Breast epithelium (tissue), 4 donors: ENCODE measurements at places on chromosomes 11 and 22.
A peak's percentile ranks its signal among the peaks of the same experiment; 100 is the strongest.

GRCh38 chr22:37930952-37931440, 22.4 kb downstream of the C22orf23 start:
- no peak for DNase-seq

GRCh38 chr22:35556666-35557065, 16.0 kb downstream of the RASD2 start:
- DNase-seq, result no peak

DNA sequence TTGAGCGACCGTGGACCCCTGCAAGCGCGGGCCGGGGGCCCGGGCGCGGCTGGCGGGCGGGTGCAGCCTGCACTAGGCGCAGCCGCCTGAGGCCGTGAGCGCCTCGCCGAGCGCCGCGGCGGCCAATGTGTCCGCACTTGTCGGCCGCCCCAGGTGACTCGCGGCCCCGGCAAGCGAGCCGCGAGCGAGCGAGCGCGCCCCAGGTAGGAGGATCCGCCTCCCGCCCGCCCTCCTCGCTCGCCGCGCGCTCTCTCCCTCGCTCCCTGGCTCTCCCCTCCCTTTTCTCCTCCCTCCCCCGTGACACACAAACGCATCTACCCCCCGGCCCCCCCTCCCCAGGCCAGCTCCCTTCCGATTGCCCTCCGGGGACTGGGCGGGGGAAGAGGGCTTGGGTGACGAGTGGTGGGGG, at the start of gene WNT7B:
TSS of gene WNT7B (minus strand) at position 160 of the 409 bp plus-strand sequence. CDS start 408 bp downstream, outside the sequence.
- no peak for DNase-seq

GRCh38 chr11:46485856-46486443, 94.4 kb upstream of the CHRM4 start:
- DNase-seq, result no peak

- DNase-seq, result no peak
Measured at GRCh38 chr11:32794439-32794838, at the start of gene CCDC73. Gene CCDC73, minus strand, starts transcription at chr11:32794662. Its CDS starts 34,419 bp downstream, at chr11:32760243.

DNA sequence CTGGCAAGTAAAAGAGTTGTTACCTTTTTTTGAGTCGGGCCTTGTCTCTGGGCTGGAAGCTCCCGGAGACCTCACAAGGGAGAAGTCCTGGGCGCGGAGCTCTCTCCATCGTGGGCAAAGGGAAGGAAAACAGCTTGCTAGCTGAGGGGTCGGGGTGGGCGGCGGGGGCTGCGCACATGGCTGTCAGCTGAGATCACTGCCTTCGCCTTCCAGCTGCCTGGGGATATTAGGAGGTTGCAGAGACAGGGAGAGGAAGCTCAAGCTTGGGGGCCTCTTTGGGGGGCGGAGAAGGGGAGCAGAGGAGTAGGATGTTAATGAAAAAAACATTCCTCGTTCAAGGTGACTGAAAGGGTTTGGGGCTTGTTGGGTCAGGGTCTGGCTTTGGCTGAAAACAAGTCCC, 49.2 kb upstream of the ALX4 start:
- no peak for DNase-seq

- no peak for DNase-seq
Measured at GRCh38 chr11:126702987-126703386, 297.6 kb downstream of the KIRREL3 start.

DNA sequence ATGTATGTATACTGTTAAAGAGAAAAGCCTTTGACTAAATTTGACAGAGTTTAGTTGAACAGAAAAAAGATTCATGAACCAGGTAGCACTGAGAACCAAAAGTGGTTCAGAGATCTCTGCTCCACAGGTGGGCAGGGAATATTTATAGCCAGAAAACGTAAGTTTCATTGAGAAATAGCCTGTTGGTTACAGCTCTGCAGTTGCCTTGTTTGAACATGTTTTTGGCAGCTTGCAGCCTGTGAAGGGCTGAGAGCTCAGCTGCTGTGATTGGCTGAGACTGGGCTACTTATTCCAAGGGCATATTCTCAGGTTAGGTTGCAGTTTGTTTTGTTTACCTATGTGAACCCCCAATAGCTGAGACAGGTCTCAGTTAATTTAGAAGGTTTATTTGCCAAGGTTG, 13.5 kb upstream of the ZNF74 start:
- no peak for DNase-seq

- peak; percentile 76 for DNase-seq
Measured at GRCh38 chr11:8225589-8226036, 38.1 kb downstream of the LMO1 start.

DNA sequence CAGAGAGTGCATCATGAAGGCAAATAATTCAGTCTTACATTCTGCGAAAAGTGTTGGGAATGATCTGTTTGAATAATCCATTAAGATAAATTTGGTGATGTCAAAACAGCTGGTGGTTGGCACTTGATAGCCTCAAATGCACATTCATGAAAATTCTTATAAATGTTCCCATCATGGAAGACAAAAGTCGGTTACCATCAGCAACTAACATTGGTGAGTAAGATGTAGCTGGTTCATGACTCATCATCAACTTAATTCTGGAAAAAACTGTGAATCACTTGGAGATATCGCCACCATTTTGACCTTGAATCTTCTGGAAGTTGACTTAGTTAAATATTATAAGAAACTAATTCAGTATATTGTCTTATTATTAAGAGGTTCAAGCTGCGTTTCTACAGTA, 11.2 kb downstream of the CRYBB1 start:
- no peak for DNase-seq

- peak; percentile 61 for DNase-seq
Measured at GRCh38 chr11:27041141-27041899, 705 bp downstream of the BBOX1 start.

- DNase-seq, result no peak
Measured at GRCh38 chr22:50032109-50032871, 19.7 kb upstream of the IL17REL start.

- peak; percentile 41 for DNase-seq
Measured at GRCh38 chr22:40407831-40408717, 37.7 kb downstream of the SGSM3 start.

DNA sequence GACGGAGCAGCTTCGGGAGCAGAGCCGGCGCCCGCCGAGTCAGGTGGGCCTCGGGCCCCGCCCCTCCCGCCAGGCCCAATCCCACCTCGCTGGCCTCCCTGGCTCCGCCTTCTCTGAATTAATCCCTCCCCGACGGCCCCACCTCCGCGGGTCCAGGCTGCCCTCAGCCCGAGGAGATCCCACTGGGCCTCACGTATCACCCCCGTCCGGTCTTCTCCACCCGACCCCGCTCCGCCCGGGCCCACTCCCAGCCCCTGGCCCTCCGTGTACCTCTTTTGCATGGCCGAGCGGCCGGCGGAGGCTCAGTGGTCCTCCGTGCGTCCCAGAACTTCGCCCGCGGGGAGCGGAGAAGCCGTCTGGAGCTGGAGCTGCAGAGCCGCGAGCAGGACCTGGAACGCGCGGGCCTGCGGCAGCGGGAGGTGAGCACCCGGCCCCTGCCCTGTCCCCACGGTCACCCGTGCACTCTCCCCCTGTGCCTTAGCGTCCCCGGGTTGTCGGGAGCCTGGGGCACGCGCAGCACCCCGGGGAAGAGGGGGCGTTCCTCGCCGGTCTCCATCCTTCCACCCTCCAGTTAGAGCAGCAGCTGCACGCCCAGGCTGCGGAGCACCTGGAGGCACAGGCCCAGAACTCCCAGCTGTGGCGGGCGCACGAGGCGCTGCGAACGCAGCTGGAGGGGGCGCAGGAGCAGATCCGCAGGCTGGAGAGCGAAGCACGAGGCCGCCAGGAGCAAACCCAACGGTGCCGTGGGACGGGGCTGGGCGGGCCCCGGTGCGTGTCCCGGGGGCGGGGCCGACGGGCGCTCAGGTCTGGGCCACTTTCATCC, 2.2 kb upstream of the CD151 start:
- peak; percentile 74 for DNase-seq

DNA sequence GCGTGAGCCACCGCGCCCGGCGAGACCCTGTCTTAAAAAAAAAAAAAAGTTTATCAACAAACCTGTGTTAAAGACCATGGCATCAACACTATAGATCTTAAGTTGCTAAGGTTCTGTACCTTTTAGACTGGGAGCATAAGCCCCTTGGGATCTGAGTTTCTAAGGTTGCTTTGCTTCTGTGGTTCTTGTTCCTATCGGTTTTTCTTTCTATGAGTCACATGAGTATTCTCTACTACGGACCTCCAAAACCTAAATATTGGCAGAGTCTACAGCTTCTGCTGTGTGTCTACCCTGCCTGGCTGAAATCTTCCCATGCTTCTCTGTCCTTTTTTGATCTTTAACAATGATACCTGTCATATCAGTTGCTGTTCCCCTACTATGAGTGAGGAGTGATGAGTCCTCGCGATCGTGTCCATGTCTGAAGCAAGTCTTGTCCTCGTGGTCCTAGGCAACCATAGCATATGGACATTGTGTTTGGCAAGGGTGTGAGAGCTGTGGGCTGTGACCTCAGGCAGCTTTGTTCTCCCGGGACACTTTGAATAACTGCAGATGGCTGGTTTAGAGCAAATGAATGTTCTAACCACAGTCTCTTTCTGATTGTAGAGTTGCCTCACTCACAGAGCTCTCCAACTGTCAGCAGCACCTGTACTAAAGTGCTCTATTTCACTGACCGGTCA, 9.0 kb upstream of the DLAT start:
- DNase-seq, result no peak

GRCh38 chr22:45441138-45441537, 27.6 kb downstream of the RIBC2 start:
- no peak for DNase-seq

DNA sequence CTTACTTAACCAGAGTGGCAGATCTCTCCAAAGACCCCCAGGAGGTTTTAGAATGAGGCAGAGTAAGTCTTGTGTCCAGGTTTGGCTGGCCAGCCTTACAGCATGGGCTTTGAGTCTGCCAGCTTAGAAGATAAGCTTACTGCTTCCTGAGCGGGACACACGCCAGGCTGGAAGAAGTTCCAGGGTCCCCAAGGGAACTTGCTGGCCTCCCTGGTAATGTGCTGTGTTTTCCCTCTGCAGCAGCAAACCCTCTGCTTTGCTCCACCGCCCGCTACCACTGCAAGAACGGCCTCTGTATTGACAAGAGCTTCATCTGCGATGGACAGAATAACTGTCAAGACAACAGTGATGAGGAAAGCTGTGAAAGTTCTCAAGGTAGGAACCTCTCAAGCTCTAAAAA, 154.2 kb downstream of the LDLRAD3 start:
- no peak for DNase-seq

- DNase-seq, result no peak
Measured at GRCh38 chr22:18044548-18045271, 20.3 kb upstream of the MICAL3 start.

DNA sequence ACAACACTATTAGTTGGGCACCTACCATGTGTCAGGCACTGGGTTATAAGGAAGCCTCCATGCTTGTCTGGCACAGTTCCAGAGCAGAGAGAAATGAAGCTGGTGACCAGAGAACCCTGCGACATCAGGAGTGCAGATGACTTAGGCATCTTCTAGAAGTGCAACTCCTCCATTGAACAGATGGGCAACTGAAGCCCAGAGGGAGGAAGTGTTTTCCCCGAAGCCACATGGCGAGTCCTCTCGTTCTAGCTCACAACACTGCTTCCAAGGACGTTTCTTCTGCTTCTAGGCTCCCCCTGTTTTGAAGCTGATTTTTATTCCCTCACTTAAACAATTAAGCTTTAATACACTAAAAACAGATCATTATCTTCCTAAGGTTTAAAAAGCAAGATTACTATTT, 109.8 kb upstream of the SYT13 start:
- no peak for DNase-seq

- DNase-seq, result no peak
Measured at GRCh38 chr22:32737811-32738497, 63.6 kb upstream of the TIMP3 start.

DNA sequence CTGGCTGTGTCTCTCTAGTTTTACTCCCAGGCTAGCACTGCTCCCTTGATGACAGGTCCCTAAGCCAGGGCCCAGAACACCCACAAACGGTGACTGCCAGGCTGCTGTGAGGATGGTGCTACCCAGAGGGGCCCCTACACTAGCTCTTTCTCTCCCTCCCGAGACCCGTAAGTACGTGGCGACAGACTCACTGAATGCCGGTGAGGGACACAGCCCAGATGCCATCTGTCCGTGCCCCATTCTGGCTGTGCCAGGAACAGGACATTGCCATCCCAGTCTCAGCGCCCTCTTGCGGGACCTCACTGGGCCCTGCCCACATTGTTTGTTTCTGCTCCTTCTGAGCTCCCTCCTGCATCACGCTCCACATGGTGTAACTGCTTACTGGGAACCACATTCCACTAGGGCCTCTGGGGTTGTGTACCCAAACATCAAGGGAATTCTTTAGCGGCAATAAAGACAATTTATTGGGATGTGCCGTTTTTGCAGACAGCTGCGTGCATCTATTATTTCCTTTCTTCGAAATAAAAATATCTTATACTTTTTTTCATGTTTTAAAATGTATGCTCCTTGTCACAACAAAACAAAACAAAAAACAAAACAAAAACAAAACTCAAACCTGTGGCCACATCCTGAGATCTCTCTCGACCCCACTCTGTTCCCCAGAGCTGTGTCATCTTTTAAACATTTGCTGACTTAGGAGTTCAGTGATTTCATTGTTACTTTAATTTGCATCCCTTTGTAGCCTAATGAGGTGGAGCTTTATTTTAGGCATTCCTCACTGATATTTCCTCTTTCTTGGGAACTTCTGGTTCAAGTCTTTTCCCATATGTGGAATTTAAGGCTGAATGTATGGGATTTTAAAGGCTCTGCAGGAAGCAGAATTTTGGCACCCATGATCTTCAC, 4.4 kb upstream of the TPCN2 start:
- peak; percentile 31 for DNase-seq

- no peak for DNase-seq
Measured at GRCh38 chr22:40289991-40290459, 56.3 kb upstream of the ADSL start.

DNA sequence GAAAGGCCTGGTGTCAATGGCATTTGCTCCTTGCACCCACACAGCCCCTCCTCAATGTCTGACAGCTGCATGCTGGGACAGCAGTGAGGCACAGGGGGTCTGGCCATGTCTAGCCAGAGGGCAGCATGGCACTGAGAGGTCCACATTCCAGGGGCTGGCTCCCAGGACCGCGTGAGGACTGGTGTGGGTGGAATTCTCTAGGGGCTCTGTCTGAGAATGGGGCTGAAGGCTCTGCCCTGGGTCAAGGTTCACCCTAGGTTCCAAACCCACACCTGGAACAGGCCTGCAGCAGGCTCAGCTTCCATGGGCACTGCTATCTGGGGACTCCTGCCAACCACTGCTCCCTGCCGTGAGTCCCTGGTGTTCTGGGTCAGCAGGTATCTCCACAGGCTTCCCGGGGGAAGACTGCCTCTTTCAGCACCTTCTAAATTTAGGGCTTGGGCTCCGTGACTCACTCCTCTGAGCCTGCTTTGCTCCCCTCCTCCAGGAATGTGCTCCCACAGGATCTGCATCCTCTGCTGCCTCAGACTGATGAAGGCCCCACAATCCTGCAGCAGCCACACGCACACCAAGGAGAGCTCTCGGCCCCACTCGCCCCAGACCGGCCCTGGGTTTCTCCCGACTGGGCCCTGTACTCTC, 4.2 kb downstream of the STARD10 start:
- no peak for DNase-seq

DNA sequence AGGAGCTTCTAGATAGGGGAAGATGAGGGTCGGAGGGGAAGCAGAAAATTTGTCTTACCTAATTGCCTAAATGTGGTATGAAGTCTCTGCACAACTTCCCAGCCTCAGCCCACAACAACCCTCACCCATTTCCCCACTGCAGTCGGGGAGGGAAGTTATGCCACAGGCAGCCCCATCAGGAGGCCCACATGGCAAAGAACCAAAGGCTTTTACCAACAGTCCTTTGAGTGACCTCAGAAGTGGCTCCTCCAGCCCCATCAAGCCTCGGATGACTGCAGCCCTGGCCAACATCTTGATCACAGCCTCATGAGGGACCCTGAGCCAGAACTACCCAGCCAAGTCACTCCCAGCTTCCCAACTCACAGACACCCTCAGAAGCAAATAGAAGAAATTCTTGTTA, 54.8 kb downstream of the CHST1 start:
- no peak for DNase-seq
